ENCODE measurements at places on chromosomes 7 and 10.
A peak's percentile ranks its signal among the peaks of the same experiment; 100 is the strongest.

DNA sequence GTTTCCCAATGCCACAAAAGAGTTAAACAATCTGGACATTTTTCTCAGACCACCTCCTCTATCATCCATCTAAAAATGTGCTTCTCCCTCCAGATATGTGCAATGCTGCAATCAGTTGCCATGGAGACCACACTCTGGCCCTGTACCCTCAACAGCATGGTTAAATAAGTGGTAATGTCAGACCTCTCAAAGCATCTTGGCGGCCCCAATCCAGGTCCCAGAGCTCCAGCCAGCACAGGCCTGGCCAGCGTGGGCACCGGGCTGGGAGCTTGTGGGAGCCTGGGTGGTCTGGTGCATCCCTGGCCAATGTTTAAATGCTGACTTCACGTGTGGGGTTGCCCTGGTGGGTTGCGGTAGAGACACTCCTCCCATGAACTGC is 362.9 kb upstream of the ZNF32 start:
- DNase-seq = no peak
- H3K4me1 ChIP-seq = peaks cover 3% of the 10 kb centered on the region
- H3K27ac ChIP-seq = no peak overlapping the region

DNA sequence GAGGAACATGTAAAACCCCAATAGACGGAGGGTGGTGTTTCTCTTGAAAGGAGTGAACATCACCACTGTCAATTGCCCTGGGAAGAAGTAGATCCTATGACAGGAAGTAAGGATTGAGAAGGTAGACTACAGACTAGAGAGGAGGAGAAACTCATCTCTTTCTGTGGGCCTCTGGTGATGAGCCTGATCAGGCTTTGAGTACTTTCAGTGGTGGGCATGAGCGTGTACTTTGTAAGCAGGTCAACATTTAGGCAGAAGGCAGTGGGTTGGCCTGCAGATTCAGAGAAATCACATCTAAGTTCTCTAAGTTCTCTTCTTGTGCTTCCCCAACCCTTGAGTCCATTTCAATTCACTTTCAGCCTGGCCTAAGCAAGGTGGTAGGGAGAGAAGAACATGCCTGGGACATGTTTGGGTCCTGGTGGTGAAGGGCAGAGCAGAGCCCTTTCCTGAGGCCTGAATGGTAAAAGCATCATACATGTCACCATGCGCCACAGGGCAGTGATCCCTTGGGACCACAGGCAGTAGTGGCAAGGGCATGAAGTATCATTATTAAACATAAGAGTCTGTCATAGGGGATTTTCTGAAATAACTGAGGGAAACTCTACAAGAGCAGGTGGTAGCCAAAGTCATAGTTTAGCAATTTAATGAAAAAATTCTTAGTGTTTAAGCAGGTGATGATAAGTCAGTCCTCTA is 56.4 kb upstream of the ANKRD1 start:
- no peaks in the 10 kb centered on the region for H3K4me1 ChIP-seq
- H3K27ac ChIP-seq = no peak overlapping the region
- H3K4me3 ChIP-seq = no peak overlapping the region
- H3K36me3 ChIP-seq = no peaks in the 10 kb centered on the region

- H3K4me1 ChIP-seq = no peaks in the 10 kb centered on the region
- no peaks in the 10 kb centered on the region for H3K36me3 ChIP-seq
- H3K4me3 ChIP-seq = no peak overlapping the region
Observed at GRCh38 chr10:1632141-1632540, 105.2 kb downstream of the ADARB2 start.

DNA sequence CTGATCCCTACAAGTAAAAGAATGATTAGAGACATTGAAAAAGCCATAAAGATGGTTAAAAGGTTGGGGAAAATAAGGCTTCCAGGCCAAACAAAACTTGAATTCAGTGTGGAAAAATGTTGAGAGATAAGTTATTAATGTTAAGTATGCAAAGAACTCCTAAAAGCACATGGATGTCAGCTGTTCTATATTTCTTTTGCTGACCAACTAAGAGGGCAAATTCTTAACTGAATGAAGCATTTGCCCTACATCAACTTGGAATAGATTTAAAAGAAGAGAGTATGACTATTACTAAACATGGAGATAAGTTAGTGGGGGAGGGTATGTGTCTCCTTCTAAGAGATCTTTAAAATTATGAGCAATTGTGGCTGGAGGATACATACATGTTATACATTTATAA is 124.8 kb downstream of the KIAA1217 start:
- no peaks in the 10 kb centered on the region for H3K36me3 ChIP-seq
- no peaks in the 10 kb centered on the region for H3K27me3 ChIP-seq
- H3K4me1 ChIP-seq = peaks cover 50% of the 10 kb centered on the region
- no peak for DNase-seq
- H3K4me3 ChIP-seq = no peak overlapping the region

- H3K4me1 ChIP-seq = no peaks in the 10 kb centered on the region
- no peaks in the 10 kb centered on the region for H3K36me3 ChIP-seq
- no peaks in the 10 kb centered on the region for H3K27me3 ChIP-seq
- DNase-seq = no peak
- no peak overlapping the region for H3K27ac ChIP-seq
- no peak overlapping the region for H3K4me3 ChIP-seq
Observed at GRCh38 chr7:94054130-94054529, 50.0 kb upstream of the BET1 start.

DNA sequence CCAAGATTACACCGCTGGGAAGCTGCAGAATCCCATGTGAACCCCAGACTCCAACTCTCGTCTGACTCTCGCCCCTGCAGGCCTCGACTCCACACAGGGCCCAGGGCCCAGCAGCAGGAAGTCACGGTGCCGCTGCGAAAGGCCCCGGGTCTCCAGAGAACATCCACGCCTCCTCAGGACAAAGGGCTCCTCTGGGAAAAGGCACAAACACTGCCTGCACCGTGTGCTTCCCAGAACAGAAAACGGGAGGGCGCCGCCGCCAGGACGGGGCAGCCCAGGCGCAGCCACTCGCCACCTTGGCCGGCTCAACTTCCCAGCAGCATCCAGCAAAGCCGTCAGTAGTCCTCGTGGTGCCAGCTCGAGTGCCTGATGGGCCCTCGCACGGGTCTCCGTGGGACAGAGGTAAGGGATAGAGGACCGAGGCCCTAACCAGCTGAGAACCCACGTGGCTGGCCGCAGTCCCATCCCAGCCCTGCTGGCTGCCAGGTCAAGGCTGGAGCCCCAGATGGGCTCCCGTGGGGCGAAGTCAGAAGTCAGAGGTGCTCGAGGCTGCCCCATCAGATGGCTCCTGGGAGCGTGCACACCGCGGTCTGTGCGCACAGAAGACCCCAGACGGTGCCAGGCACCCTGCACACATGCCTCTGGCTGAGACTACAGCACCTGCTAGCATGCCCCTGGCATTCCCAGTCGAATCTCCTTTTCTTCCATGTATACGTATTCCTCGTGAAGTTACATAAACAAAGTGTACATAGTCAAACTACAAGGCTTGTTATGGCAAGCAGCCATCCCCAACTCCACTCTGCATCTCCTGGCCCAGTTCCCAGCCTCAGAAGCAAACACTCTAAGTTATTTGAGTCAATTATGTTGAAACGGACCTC is 60.2 kb downstream of the MAD1L1 start:
- DNase-seq = no peak
- H3K27ac ChIP-seq = no peak overlapping the region
- no peaks in the 10 kb centered on the region for H3K27me3 ChIP-seq
- no peak overlapping the region for H3K4me3 ChIP-seq
- no peaks in the 10 kb centered on the region for H3K36me3 ChIP-seq

DNA sequence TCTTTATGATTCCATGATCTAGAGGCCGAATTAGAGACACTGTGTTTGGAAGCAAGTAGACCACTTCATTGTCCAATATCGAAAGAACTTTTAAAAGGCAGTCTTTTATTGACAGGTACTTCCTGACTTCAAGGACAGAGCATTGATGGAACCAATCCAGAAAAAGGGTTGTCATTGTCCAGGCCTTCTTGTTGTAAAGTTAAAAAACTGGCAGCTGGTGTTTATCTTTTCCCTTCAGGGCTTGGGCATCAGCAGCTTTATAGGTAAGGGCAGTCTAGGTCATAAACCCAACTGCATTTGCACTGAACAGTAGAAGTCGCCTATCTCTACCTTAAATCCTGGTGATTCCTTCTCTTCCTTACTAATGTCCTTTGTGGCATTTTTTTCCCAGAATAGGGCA is 95.6 kb downstream of the ST7 start:
- no peak for DNase-seq
- no peaks in the 10 kb centered on the region for H3K36me3 ChIP-seq
- H3K4me1 ChIP-seq = peaks cover 47% of the 10 kb centered on the region
- H3K4me3 ChIP-seq = no peak overlapping the region
- no peak overlapping the region for H3K27ac ChIP-seq

DNA sequence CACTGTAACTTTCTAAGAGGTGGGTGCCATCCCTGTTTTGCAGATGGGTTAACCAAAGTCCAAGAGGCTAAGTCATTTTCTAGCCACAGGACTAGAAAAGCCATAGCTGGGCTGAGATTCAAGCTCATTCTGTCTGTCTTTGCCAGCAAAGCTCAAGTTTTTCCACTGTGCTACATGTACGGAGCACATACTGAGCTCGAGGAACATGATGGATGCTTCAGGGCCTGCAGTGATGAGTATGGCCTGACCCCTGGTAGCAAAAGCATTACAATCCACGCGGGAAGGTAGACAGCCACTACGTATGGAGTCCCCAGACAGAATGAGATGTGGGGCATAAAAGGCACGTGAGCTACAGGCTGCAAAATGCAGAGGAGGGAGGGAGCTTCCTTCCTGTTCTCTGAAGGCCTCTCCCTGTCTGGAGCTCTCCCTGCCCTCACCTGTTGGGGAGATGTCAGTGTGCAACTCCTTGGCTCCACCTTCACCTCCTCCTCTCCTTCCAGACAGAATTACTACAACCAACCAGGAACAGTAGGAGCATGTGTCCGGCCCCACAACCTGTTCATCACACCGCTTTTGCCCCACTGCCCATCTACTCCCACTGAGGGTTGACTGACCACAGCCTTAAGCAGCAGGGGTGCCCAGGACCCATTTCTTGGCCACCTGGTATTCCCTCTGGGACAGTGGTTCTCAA is 16.4 kb downstream of the ITPRIP start:
- peak overlapping the region; percentile 46 for H3K27ac ChIP-seq
- no peak overlapping the region for H3K4me3 ChIP-seq
- no peak for DNase-seq
- H3K4me1 ChIP-seq = peaks cover 77% of the 10 kb centered on the region
- H3K36me3 ChIP-seq = no peaks in the 10 kb centered on the region

- H3K4me3 ChIP-seq = no peak overlapping the region
- no peaks in the 10 kb centered on the region for H3K27me3 ChIP-seq
- no peak overlapping the region for H3K27ac ChIP-seq
- no peaks in the 10 kb centered on the region for H3K36me3 ChIP-seq
- no peak for DNase-seq
Observed at GRCh38 chr10:105291571-105291970, 650.5 kb downstream of the SORCS3 start.

DNA sequence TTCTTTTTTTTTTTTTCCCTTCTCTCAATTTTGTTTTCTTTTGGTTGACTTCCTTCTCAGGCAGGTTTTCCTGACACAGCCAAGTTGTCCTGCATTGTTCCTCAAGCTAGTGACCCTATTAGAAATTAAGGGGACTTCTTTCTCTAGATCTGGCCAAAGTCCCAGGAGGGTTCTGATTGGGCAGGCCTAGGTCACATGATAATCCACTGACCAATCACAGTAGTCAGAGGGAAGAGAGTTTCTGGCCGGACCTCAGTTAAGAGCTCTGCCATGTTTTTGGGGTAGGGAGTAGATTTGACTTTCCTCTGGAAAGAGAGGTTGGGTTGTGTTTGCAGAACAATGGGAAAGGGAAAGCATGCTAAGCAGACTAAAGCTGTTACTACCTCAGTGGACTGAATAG is 16.2 kb downstream of the VWA2 start:
- no peaks in the 10 kb centered on the region for H3K27me3 ChIP-seq
- H3K4me1 ChIP-seq = no peaks in the 10 kb centered on the region
- H3K36me3 ChIP-seq = no peaks in the 10 kb centered on the region

- H3K4me3 ChIP-seq = no peak overlapping the region
- no peaks in the 10 kb centered on the region for H3K36me3 ChIP-seq
- DNase-seq = no peak
- H3K27ac ChIP-seq = no peak overlapping the region
- no peaks in the 10 kb centered on the region for H3K4me1 ChIP-seq
- no peaks in the 10 kb centered on the region for H3K27me3 ChIP-seq
Observed at GRCh38 chr7:8380130-8380529, 53.3 kb upstream of the NXPH1 start.

DNA sequence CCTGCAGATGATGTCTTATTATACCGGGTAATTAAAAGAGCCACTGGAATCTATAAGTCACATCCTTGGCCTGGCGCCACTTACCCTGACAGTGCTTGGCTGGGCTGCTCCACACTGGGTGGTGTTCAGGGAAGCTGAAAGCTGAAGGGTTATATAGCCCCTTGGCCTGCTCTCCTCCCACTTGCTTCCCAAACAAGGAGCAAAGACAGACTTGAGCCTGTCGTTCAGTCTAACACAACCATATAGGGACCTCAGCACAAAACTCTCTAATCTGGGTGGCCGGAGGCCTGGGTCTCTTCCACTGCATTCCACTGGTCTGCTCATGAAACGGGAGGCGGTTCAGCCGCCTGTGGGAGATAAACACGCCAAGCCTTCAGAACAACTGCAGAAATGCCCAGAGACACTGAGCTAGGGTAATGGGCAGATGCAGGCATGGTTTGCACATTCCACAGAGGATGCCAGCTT is at the start of gene ACTA2:
Gene ACTA2 (minus strand): TSS at position 127 of the 465 bp plus-strand sequence. CDS start 3,843 bp downstream, outside the sequence.
- peak within 1 kb of the TSS; percentile 32 for H3K4me3 ChIP-seq
- DNase-seq = no peak
- H3K27ac ChIP-seq = peak within 1 kb of the TSS; percentile 69
- H3K4me1 ChIP-seq = no peaks in the 10 kb centered on the region
- H3K36me3 ChIP-seq = no peaks in the 10 kb centered on the region

DNA sequence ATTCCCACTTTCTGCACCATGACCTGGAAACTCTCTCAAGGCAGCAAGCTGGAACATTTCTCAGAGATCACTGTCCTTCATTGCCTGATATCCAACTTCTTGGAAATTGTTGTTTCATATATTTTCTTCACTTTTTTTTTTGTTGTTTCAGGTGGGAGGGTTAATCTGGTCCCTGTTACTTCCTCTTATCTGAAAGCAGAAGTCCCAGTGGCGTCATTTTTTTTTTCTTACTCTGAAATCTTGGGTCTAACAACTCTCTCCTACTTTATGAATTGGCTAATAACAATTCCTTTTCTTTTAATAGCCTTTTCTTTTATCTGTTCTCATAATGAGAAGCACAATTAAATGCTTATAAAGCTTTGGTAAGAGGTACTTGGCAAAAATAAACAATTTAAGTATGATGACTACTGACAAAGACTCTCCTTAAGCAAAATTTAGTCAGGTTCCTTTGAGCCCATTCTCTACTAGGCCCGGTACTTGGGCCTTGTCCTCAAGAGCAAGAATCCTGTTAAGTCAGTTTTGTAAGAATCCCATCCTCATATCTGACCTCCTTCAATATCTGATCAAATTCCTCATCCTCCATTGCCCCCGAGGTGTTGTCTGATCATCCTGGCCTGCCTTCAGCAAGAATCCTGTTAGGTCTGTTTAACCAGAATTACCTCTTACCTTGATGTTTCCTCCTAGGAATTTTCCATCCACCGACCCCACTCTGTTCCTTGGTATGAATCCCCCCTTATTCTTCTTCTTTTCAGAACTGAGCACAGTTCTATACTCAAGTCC is 11.5 kb upstream of the CC2D2B start:
- no peaks in the 10 kb centered on the region for H3K4me1 ChIP-seq
- no peak overlapping the region for H3K4me3 ChIP-seq
- no peak overlapping the region for H3K27ac ChIP-seq

Measured in gastrocnemius medialis (tissue), 4 donors.